ENCODE measurements at places on chromosomes 4 and X.
A peak's percentile ranks its signal among the peaks of the same experiment; 100 is the strongest.

DNA sequence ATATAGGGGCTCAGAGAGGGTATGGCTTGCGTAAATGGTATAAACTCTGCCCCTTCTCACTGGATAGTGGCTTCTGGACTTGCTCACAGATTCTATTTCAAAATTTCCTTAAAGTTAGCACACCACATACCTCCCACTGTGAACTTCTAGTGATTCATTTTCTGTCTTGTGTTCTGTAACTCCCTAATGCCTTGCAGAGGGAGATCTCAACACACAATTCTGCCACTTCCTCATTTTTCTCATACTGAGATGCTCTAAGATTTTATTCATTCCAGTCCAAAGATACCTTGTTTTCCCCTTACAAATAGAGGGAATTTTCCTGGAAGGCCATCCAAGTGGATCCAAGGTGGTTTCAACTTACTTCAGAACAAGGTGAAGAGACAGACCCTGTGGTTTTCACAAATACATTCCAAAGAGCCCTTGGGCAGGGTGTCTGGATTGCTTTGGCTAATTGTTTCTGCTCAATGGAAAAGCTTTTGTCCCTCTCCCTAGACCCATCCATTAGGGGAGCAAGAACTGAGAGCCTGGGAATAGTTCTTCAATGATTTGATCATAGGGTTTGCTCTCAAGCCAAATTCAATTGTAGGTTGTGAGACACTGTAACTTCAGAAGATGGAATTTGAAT lies 52.1 kb upstream of the CAPN6 start:
- DNase-seq, result no peak

DNA sequence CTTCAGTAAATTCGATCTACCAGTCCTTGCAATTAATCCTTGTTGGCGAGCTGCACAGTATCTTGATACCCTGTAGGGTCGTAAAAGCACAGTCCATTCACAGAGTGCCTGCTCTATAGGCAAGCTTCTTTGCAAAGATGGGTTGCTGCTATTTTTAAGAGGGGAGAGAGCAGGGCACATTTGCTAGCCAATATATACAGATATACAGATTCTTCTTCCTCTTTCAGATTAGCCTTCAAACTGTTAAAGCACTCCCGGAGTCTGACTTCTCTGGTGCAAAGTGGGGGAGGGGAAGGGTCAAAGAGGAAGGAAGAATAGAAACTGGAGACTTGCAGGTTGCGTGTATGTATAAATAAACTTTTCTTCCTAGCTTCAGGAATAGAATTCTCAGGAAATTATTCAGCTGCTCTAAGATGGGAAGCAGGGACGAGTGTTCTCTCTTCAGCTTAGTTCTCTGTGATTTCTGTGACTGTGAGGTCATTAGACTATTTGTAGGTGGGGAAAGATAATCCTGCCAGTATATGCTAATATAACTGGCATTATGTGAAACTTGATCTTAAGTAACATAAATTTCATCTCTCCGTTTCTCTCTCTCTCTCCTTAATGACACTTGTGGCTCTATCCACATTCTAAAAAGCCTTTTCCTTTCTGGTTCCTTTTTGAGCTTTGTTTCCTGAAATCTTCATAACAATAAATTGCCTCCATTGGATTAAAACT lies at the start of gene CYSLTR1:
TSS of gene CYSLTR1 (minus strand) at position 242 of the 717 bp plus-strand sequence. CDS start 53,865 bp downstream, outside the sequence.
- DNase-seq, result no peak

DNA sequence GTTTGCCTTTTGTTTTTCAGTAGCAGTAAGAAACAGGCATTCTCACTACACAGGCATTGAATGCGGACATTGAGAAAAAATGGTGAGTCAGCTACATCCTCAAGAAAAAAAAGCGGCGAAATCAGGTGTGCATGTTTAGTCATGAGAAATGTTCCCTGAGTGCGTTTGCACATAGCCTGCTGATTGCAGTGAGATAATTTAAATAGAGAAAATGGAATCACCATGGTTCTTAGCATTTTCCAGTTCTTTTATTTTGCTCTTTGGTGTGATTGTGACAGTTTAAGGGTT lies 54.1 kb upstream of the CLDN34 start:
- no peak for DNase-seq

- no peak for DNase-seq
These were observed 263.8 kb downstream of the PRDM5 start for GRCh38 chr4:120658772-120659171.

GRCh38 chrX:72062916-72063315 lies 68.8 kb downstream of the RTL5 start:
- DNase-seq, result no peak

DNA sequence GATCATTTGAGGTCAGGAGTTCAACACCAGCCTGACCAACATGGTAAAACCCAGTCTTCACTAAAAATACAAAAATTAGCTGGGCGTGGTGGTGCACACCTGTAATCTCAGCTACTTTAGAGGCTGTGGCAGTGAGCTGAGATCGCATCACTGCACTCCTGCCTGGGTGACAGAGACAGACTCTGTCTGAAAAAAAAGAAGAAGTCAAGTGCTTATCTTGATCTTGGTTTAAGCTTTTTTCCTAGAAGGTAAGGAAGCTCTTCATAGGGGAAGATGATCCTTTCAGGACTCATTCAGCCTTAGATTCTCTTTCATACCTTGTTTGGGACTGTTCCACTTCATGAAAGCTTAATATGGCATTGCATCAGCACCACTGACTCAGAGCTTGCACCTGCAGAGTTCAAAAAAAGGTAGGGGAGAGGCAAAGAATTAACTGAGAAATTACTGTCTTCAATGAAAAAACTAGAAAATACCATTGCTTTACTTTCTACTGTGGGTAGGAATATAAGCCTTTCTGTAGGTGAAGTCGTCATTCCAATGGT lies 70.8 kb upstream of the EPGN start:
- DNase-seq, result no peak

GRCh38 chr4:81607950-81608349 lies 136.2 kb upstream of the RASGEF1B start:
- no peak for DNase-seq

GRCh38 chrX:18047491-18047890 lies 173.2 kb downstream of the BEND2 start:
- no peak for DNase-seq

DNA sequence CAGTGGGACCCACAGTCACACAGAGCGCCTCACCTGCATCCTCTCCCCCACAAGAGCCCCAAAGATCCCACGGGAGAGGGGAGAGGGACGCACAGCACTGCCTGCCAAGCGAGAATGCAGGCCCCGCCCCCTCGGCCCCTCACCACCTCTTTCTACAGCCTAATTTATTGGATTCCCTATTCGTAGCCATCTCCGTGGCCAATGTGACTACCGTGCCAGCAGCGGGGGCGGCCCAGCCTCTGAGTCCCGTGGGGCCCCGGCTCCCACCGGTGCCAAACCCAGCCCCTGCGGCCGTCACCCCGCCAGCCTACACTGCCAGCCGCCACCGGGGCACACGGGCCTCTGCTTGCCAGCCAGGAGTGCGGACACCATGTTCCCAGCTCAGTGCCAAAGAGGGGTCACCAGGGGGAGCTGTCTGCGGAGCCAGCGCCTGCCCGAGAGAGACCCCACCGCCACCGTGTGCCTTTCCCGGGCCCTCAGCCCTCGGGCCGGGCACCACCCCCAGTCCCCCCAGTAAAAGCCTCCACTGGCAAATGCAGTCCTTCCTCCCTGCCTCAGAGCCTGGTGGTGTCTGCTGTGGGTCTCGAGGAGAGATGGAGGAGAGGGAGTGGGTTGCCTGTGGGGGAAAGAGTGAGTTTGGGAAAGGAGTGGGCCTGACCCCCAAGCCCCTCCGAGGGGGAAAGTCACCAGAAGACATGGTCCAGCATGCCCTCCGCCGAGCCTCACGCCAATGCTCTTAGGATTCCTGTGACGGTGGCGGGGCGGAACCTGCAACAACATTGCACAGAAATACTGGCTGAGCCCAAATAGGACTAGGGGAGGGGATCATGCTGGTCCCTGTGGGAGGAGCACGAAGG lies 19.6 kb upstream of the PLXNB3 start:
- DNase-seq, result no peak

DNA sequence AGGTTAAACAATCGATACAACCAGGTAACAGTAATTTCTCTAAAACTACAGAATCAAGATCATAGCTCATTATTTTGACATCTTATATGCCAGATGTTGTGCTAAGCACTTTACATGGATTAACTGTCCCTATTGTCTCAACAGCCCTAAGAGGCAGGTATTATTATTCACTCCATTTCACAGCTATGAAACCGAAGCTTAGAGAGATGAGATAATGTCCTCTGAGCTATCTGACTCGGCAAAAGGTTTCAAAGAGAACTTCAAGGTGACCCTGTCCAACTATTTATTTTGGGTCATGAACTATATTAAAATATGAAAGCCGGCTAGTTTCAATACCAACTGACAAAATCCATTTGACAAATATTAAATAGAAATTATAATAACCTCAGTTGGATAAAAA lies 10.3 kb downstream of the SLC25A5 start:
- DNase-seq, result no peak

DNA sequence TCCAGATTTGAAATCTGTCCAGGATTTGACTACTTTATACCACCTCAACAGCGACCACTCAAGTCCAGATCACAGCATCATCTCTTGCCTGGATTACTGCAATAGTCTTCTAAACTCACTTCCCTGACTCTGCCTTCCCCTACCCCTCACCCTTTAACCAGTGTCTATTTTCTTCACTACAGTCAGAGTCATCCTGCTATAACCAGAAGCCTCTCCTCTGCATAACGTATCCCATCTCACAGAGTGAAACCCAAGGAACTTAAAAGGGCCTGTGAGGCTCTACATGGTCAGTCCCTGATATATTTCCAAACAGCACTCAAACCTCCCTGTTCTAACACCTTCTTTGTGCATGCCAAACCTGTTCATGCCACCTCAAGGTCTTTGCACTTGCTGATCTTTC lies 40.7 kb upstream of the SCOC start:
- DNase-seq, result no peak

DNA sequence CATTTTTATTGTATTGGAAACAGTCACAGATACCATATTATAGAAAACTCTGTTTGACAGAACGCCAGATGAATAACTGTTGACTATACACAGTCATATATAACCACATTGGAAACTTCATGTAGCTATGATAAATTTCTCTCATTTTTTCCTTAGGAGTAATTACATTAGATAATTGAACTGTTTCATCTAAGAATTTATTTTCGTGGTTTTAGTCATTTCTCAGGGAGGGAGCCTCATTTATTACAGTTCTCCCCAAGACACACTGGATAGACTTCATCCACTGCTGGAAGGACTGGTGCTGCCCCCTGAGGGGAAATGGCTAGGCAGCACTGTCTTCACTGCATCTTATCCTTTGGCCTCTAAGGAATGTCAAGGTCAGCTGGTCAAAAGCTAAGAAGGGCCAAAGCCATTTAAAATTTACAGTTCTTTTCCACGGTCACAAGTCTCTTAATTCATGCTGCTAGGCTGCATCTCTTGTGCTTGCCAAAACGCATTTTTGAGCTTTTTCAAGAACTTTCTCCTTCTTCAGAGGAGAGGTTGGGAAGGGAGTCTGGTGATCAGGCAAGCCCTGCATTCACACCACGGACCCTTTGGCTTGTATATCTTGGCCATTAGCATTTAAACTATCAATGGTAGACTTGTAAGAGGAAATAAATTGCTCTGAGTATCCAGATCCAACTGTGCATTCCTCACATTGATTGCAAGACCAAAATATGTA lies 145.1 kb downstream of the CBR4 start:
- no peak for DNase-seq

GRCh38 chrX:45935408-45935807 lies 609.8 kb downstream of the ZNF674 start:
- no peak for DNase-seq

DNA sequence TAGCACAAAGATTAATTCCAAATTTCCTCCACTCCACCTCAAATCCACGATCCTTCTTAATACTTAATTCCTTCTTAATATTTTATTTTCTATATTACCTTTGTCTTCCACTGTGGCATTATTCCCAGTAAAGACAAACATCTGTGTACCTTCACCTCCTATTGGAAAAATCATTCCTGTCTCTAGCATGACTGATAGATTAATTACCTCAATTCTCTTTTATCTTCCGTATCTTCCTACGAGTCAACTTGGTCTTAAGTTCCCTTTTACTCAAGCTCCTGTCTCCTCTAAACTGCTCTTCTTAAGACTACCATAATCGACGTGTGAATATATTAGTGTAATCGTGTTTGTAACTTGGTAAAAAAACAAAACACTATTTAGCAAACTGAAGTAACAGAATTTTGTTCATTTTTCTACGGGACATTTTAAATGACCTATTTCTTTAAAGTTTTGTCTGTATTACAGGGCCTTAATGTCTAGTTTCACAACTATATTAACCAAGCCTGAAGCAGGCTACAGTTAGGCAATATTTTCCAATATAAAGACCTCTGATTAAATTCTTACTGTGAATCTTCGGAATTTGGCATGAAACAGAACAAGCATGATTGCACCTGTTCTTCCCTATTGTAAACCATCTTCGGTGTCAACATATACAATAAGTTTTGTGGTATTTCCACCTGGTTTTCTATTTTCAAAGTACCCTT lies 1.1 kb upstream of the USP38 start:
- DNase-seq, result no peak

DNA sequence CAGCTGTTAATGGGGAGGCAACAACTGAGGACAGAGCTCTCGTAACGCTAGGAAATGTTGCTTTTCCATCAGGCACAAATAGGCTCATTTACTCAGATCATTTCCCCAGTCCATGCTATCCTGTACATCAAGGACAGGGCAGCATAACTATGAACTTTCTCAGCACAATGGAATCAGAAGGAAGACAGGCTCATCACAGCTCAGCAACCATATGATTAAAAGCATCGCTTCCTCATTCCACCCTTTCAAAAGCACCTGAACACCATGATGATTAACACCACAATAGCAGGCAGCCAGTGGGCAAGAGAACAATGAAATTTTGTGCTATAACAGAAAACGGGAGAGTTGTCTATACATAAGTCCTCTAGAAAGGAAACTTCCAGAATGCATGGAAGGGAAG lies 297.8 kb downstream of the ZNF674 start:
- DNase-seq, result no peak

DNA sequence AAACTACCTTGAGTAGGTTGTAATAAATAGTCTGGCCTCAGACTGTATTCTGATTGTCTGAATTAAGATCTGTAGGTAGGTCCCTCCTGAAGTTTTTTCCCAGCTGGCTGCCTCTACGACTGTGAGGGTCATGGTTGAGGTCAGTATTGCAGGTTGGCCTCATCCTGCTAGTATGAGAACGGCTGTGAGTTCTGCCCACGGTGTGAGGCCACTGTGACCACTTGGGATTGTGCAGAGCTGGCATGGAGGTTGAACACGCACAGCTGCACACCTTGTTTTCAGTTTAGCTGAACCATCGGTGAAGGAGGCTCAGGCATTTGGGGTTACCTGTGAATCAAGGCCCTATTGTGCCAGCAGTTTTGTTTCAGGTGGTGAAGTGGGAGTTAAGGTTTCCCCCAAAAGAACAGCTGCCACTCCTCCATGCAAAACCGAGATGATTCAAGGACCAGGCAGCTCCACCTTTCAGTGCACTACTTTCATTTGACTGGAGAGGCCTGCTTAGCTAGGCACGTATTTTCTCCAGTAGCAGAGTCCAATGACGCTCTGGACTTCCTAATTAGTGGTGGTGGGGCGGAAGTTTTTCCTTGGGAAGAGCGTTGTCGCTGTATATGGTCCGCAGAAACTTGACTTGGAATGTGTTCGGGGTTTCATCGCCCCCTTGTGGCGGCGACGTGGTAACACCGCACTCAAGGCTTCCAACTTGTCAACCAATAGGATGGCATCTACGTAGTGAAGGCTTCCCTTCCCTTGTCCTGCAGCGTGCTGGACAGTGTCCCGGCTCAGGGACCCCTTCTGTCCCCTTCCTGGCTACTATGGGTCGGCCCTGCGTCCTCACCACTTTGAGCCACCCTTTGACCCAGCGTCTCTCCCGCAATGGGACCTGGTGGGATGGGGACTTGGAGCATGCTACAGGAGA lies 13.8 kb downstream of the CMC4 start:
- DNase-seq, result peak; percentile 64

Data from neuronal stem cell (in vitro differentiated cells).